ENCODE measurements at places on chromosomes 16 and 17.

DNA sequence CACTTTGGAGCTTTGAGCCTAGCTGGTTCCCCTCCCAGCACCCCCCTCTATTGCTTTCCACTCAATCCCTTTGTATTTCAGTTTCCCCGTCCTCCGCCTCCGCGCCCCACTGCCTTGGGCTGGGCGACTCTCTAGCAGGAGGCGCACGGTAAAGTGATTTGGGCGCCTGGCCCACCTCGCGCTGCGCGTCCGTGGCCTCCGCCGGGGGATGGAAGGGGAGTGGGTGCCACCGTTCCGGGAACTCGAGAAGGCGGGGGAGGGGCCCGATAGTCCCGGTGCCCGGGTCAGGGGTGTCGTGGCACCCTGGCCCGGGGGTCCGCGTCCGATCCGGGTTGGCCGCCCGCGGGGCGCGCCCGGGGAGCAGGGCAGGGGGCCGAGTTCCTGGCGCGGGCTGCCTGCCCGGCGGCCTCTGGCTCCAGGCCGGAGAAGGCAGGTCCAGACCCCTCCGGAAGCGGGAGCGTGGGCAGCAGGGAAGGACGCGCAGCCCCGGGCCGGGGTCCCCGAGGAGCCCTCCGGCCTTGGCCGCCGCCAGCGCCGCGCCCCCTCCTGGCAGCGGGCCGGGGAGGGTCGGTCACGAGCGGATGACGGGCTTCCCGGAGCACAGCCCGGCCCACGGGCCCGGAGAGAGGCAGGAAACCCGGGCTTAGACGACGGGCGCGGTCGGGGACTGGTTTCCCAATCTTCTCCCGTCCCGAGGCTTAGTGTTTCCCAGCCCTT, 15.8 kb downstream of the MEOX1 start:
- H3K36me3 ChIP-seq: no peaks in the 10 kb centered on the region
- no peak for DNase-seq
- H3K4me1 ChIP-seq: no peaks in the 10 kb centered on the region
- peaks cover 22% of the 10 kb centered on the region for H3K27me3 ChIP-seq
- H3K4me3 ChIP-seq: no peak overlapping the region
- no peak overlapping the region for H3K27ac ChIP-seq

GRCh38 chr17:57195785-57196460, 60.4 kb upstream of the MSI2 start:
- H3K36me3 ChIP-seq: no peaks in the 10 kb centered on the region
- no peaks in the 10 kb centered on the region for H3K4me1 ChIP-seq
- no peak for DNase-seq
- no peak overlapping the region for H3K27ac ChIP-seq
- H3K4me3 ChIP-seq: no peak overlapping the region

- peaks cover 10% of the 10 kb centered on the region for H3K36me3 ChIP-seq
- no peaks in the 10 kb centered on the region for H3K4me1 ChIP-seq
- H3K4me3 ChIP-seq: no peak overlapping the region
- DNase-seq: no peak
- no peaks in the 10 kb centered on the region for H3K27me3 ChIP-seq
These were observed 49.0 kb upstream of the METRNL start for GRCh38 chr17:83030432-83030831.

DNA sequence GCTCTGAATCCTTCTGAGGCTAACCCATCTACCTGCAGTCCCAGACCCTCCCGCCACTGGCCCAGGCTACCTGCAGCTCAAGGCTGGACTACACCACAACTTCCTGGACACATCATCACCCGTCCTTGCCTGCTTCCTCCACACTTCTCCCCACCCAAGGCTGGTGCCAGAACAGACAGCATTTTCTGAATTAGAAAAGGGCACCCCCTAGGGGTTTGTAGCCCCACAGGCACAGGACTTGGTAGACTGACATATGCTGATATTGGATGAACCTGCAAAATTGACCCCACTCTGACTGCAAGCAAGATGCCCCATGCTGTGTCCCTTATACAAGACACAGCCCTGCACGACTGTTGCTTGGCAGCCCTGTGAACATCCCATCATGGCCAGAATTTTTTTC, 271.5 kb upstream of the C16orf82 start:
- H3K27me3 ChIP-seq: peaks cover 17% of the 10 kb centered on the region
- H3K4me3 ChIP-seq: no peak overlapping the region
- H3K36me3 ChIP-seq: no peaks in the 10 kb centered on the region
- DNase-seq: no peak
- H3K4me1 ChIP-seq: no peaks in the 10 kb centered on the region

DNA sequence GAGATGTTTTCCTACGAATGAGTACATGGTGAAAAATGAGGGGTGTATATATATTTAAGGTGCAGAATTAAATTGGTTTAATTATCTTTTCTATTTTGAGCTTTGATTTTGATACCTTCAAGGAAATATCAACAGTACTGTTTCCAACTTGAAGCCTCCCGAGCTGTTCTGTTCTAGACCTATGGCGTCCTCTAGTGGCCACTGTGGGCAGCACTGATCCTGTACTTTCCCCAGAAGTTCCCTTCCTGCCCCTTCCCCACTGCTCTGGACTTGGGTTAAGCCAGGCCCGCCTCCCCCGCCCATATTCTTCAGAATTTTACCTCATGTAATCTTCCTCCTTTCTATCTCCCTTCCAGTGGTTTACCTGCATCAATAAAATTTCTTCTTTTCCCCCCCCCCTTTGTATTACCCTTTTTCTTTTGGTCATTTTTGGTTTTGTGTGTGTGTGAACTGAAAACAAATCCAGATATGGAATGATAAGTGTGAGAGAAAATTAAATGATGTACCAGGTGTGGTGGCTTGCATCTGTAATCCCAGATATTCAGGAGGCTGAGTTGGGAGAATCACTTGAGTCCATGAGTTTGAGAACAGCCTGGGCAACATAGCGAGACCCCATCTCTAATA, 1643.5 kb downstream of the TP53TG3F start:
- no peaks in the 10 kb centered on the region for H3K27me3 ChIP-seq
- no peaks in the 10 kb centered on the region for H3K4me1 ChIP-seq
- H3K27ac ChIP-seq: no peak overlapping the region

- no peak overlapping the region for H3K4me3 ChIP-seq
- H3K36me3 ChIP-seq: peaks cover 13% of the 10 kb centered on the region
- no peaks in the 10 kb centered on the region for H3K27me3 ChIP-seq
- no peak for DNase-seq
These were observed 31.7 kb downstream of the DRC3 start for GRCh38 chr17:18004345-18004744.

GRCh38 chr16:80628254-80628653, 87.5 kb downstream of the DYNLRB2 start:
- no peak overlapping the region for H3K4me3 ChIP-seq
- H3K4me1 ChIP-seq: no peaks in the 10 kb centered on the region
- no peak overlapping the region for H3K27ac ChIP-seq
- H3K27me3 ChIP-seq: no peaks in the 10 kb centered on the region

GRCh38 chr16:23629516-23629915, 11.6 kb downstream of the PALB2 start:
- H3K4me3 ChIP-seq: no peak overlapping the region
- no peak overlapping the region for H3K27ac ChIP-seq
- peaks cover 23% of the 10 kb centered on the region for H3K36me3 ChIP-seq
- peaks cover 3% of the 10 kb centered on the region for H3K4me1 ChIP-seq
- DNase-seq: no peak

GRCh38 chr17:21573961-21574610, 118.2 kb upstream of the KCNJ18 start:
- peak; percentile 29 for DNase-seq
- peaks cover 6% of the 10 kb centered on the region for H3K27me3 ChIP-seq
- no peak overlapping the region for H3K27ac ChIP-seq
- peak overlapping the region; percentile 61 for H3K4me3 ChIP-seq
- peaks cover 5% of the 10 kb centered on the region for H3K36me3 ChIP-seq
- H3K4me1 ChIP-seq: peaks cover 3% of the 10 kb centered on the region

DNA sequence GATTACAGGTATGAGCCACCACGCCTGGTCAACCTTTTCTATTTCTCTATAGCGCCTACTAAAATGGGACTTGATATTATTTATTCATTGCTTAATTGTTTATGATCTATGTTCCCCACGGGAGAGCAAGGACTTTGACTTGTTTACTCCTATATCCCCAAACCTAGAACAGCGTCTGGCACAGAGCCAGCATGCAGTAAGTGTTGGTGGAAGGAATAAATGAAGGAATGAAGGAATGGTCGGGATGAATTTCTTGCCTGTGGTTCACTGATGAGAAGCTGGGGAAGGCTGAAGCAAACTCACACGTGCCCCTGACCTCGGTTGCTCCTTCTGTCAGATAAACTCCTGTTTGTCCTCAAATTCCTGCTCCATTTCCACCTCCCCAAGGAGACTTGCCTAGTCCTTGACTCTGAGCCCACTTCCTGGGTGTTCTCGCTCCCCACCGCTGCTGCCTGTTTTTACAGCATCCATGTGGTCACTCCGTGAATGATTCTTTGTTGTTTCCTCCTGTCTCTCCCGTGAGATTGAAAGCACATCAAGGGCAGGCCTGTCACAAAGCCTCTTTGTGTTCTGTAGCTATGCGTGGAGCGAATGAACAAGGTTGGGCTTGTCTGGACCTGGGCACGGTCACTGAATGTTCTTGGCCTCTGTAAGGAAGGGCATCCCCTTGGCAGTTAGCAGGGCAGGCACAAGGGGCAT, 17.3 kb downstream of the C17orf100 start:
- H3K27ac ChIP-seq: no peak overlapping the region
- DNase-seq: no peak
- no peak overlapping the region for H3K4me3 ChIP-seq
- no peaks in the 10 kb centered on the region for H3K27me3 ChIP-seq
- H3K36me3 ChIP-seq: peaks cover 20% of the 10 kb centered on the region

DNA sequence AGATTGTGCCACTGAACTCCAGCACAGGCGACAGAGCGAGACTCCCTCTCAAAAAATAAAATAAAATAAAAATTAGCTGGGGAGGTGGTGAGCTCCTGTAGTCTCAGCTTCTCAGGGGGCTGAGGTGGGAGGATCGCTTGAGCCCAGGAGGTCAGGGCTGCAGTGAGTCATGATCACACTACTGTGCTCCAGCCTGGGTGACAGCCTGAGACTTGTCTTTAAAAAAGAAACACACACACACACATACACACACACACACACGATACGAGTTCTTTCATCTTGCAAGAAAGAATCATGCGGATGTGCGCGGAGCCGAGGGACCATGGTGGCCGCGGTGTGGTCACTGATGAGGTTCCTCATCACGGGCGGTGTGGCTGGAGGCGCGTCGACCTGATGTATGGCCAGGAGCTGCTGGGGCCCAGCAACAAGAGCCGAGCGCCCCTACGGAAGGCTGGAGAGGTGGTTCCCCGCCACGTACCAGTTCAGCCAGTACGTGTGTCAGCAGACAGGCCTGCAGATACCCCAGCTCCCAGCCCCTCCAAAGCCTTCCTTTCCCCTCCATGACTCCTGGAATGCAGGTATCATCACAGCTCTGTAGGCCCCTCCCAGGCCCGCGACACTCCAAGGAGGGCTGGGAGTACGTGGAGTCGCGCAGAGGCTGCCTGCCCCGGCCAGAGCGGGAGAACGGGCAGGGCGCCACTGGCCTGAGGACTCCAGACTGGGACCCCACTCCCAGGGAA, 20.7 kb downstream of the NXN start:
- H3K4me3 ChIP-seq: no peak overlapping the region
- no peak for DNase-seq
- H3K27ac ChIP-seq: no peak overlapping the region
- no peaks in the 10 kb centered on the region for H3K36me3 ChIP-seq
- H3K4me1 ChIP-seq: no peaks in the 10 kb centered on the region

DNA sequence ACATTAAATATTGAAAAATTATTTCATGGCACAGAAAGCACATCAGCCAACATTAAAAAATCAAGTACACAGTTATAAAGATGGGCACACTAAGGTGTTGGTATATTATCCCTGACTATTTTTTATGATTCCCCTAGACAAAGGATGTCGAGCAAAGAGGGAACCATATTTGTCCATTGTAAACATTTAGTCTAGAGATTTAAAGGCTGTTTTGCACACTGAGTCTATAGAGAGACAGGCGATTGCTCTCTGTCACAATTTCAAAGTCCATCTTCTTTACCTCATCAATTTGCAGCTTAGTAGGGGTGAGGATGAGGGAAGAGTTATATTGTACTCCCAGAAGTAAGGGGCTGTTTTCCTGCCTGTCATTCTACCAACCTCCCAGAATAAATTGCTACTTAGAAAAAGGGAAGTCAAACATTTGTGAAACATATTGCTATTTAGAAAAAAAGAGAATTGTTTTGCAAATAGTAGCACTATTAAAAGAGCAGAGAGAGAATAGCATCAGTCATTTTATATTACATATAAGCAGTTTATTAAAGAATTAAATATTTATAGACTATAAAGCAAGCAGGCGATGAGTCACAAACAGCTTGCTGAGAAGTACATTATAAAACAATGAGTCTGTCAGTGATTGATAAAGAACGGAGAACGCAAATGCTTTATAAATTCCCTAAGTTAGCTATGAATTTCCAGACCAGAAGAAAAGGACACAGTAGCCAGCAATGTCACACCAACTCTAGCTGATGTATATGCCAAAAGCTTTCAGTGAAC, 270.6 kb upstream of the PMFBP1 start:
- no peak for DNase-seq
- no peak overlapping the region for H3K27ac ChIP-seq
- no peak overlapping the region for H3K4me3 ChIP-seq

Measured in memory B cell (primary cell).